ENCODE measurements at places on chromosomes 11 and 22. TPM values are rescaled to one million over a fixed set of nuclear protein-coding genes. Genes with fewer than 3 reads are reported as not detected.

The CFL1 gene
- 1,162 TPM for total RNA-seq

The KCNQ1 gene
- 33.7 TPM for total RNA-seq

- H3K4me3 ChIP-seq, result no peak overlapping the region
- no peaks in the 10 kb centered on the region for H3K36me3 ChIP-seq
- no peak for DNase-seq
- H3K4me1 ChIP-seq, result no peaks in the 10 kb centered on the region
- no peaks in the 10 kb centered on the region for H3K27me3 ChIP-seq
These were observed 1377.4 kb downstream of the BRD1 start for GRCh38 chr22:48450188-48450825.

The YWHAH gene
- 183 TPM for total RNA-seq

- H3K4me3 ChIP-seq, result no peak overlapping the region
- H3K27ac ChIP-seq, result no peak overlapping the region
- no peaks in the 10 kb centered on the region for H3K27me3 ChIP-seq
- DNase-seq, result no peak
- no peaks in the 10 kb centered on the region for H3K36me3 ChIP-seq
These were observed 39.5 kb downstream of the ELFN2 start for GRCh38 chr22:37387793-37388192.

- H3K4me1 ChIP-seq, result no peaks in the 10 kb centered on the region
- DNase-seq, result peak; percentile 75
- H3K4me3 ChIP-seq, result no peak overlapping the region
- H3K36me3 ChIP-seq, result no peaks in the 10 kb centered on the region
- H3K27ac ChIP-seq, result no peak overlapping the region
These were observed 3.2 kb downstream of the IFITM10 start for GRCh38 chr11:1746956-1747752.

- no peaks in the 10 kb centered on the region for H3K36me3 ChIP-seq
These were observed 12.8 kb downstream of the TNRC6B start for GRCh38 chr22:40190501-40190900.

DNA sequence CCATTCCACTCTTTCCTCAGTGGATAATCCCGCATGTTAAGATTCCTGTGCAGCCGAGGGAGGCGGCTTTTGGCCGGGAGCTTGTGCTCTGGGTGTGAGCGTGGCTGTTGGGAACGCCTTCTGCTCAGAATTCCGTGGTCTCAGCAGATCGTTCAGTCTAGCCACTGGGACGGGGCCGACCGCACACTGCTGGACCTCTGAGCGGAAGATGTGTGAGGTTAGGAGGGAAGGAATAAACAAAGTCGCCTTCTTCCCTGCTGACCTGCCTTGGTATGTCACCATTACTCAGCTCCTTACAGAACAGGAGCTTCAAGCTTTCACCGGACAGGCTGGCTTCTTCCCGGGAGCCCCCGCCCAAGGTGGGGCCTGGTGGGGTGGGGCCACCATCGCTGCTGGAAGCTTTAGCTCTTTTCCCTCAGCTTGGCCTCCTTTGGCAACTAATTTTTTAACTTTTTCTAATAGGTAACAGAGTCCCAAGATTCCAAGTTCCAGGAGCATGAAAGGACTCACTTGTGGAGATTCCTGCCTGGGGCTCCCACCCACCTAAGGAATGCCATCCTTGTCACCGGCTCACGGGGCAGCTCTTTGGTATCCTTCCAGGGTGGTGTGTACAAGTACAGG is 22.5 kb upstream of the SEPTIN5 start:
- H3K36me3 ChIP-seq, result no peaks in the 10 kb centered on the region
- no peak overlapping the region for H3K27ac ChIP-seq
- no peaks in the 10 kb centered on the region for H3K4me1 ChIP-seq
- no peak for DNase-seq
- H3K27me3 ChIP-seq, result no peaks in the 10 kb centered on the region

The OR8G1 gene
- not detected for total RNA-seq

The SLC22A25 gene
- not detected for total RNA-seq

DNA sequence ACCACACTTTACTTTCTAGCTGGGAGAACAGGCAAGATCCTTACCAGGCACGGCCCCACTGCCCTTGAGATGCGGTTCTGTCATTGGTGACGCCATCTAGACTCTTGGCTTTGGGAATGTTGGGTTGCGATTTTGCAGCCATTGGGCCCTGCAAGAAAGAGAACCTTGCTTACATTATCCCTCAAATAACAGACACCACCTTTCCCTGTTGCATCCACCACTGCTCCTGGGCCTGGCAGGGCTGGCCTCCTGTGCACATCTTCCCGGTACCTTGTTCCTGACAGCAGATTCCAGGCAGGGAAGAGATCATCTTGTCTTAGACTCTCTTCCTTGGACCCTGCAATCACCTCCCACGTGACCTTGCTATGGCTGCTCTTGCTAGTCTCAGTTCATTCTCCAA is 3.4 kb downstream of the DHCR7 start:
- no peak overlapping the region for H3K4me3 ChIP-seq
- no peak for DNase-seq
- H3K36me3 ChIP-seq, result peaks cover 55% of the 10 kb centered on the region
- peaks cover 25% of the 10 kb centered on the region for H3K4me1 ChIP-seq
- no peaks in the 10 kb centered on the region for H3K27me3 ChIP-seq
- no peak overlapping the region for H3K27ac ChIP-seq

The PACSIN3 gene
- 32.9 TPM for total RNA-seq

The HOATZ gene
- total RNA-seq, result 6.9 TPM

DNA sequence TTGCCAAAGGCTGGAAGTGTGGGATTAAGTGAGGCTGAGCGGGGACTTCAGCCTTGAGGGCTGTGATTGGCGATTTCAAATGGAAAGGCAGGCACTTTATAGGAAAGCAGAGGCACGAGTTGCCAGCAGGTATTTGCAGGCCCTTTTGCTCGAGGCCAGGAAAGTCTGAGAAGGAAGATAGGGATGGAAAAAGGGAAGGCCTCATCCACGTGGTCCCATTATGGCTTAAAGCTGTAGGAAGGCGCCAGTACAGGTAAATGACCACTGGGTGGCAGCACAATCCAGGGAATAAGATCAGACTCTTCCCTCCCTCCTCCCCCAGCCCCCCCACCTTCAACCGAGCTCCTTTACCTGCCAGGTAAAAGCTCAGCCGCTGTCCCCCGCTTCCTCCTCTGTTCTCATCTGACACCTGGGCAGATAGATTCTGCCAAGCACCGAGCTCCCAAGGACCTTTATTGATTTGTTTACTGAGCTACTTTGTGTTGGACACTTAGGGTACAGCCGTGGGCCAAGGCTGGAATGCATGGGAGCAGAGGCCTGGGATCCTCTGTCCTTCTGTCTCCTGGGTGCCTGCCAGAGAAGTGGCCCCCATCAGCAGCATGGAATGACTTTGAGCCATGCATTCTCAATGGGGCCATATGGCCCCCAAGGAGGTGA is 7.5 kb downstream of the P2RX3 start:
- no peaks in the 10 kb centered on the region for H3K36me3 ChIP-seq
- no peak for DNase-seq
- H3K4me1 ChIP-seq, result peaks cover 16% of the 10 kb centered on the region
- H3K27me3 ChIP-seq, result no peaks in the 10 kb centered on the region
- no peak overlapping the region for H3K27ac ChIP-seq

The IFITM10 gene
- total RNA-seq, result 3.4 TPM

- DNase-seq, result no peak
- H3K4me1 ChIP-seq, result no peaks in the 10 kb centered on the region
- H3K36me3 ChIP-seq, result no peaks in the 10 kb centered on the region
- H3K4me3 ChIP-seq, result no peak overlapping the region
These were observed 188.6 kb downstream of the PGR start for GRCh38 chr11:100941033-100941432.

DNA sequence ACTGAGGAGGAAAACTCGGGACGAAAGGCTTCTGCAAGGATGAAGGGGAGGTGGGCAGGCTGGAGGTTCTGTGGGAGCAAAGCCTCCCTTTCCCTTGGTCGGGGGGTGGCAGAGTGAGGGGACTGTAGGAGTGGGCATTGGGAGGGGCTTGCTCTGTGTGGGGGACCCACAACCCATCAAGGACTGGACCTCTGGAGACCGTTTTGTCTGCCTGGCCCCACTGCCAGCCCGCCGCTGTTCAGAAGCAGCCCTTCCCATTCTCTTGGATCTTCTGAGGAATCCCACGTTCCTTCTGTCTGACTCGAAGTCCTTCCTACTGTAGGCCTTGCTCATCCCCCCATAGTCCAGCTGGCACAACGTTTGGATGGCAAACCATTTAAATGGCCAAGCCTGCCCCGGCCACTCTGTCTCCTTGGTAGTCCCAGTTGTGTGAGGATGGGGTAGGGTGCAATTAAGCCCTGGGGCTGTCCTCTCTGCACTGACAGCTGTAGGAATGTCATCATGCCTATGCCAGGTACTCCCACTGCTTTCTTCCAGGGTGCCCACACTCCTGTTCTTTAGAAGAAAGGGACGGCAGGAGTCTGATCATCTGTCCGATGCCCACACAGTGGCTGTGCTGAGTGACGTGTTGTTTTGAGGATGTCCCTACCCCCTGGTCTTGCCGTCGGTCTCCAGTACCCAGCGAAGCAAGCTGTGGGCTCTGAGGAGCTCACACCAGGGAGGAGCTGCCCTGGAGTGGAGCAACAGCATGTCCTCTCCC is 17.0 kb upstream of the NECTIN1 start:
- H3K27me3 ChIP-seq, result peaks cover 10% of the 10 kb centered on the region
- no peak overlapping the region for H3K27ac ChIP-seq
- no peak for DNase-seq
- H3K36me3 ChIP-seq, result no peaks in the 10 kb centered on the region
- H3K4me1 ChIP-seq, result no peaks in the 10 kb centered on the region

- no peaks in the 10 kb centered on the region for H3K27me3 ChIP-seq
- peaks cover 68% of the 10 kb centered on the region for H3K4me1 ChIP-seq
- H3K36me3 ChIP-seq, result no peaks in the 10 kb centered on the region
These were observed 57.0 kb downstream of the BCR start for GRCh38 chr22:23237201-23237798.

The IZUMO1R gene
- not detected for total RNA-seq

GRCh38 chr22:17764036-17764435 is 10.2 kb downstream of the BID start:
- H3K4me1 ChIP-seq, result no peaks in the 10 kb centered on the region
- H3K27ac ChIP-seq, result no peak overlapping the region
- no peaks in the 10 kb centered on the region for H3K36me3 ChIP-seq
- H3K27me3 ChIP-seq, result no peaks in the 10 kb centered on the region
- no peak overlapping the region for H3K4me3 ChIP-seq

The PANX3 gene
- total RNA-seq, result not detected

The TMPRSS5 gene
- total RNA-seq, result 0.23 TPM

- DNase-seq, result no peak
- no peak overlapping the region for H3K4me3 ChIP-seq
- H3K36me3 ChIP-seq, result no peaks in the 10 kb centered on the region
- H3K27ac ChIP-seq, result no peak overlapping the region
- no peaks in the 10 kb centered on the region for H3K27me3 ChIP-seq
- H3K4me1 ChIP-seq, result no peaks in the 10 kb centered on the region
These were observed 154.4 kb downstream of the NAV2 start for GRCh38 chr11:19867064-19867463.

DNA sequence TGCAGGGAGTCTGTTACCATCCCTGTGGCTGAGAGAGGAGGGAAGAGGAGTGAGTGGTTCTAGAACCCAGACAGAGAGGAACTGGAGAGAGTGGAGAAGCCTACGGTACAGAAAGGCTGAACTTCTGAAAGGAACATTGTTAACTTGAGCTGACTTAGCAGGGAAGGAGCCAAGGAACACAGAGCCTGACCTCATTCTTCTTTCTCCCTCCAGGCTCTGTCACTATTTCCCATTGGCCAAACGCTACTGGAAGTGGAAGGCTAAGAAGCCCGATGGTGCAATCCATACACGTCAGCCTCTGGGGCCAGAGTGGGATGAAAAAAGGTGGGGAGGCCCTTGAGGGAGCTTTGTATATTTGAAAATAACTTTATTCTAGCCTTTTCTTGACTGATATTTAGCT is 16.5 kb upstream of the WT1 start:
- H3K4me3 ChIP-seq, result no peak overlapping the region
- no peaks in the 10 kb centered on the region for H3K4me1 ChIP-seq
- H3K27ac ChIP-seq, result no peak overlapping the region

GRCh38 chr22:29212743-29213142 is 7.0 kb downstream of the EMID1 start:
- no peaks in the 10 kb centered on the region for H3K36me3 ChIP-seq
- DNase-seq, result peak; percentile 21
- no peaks in the 10 kb centered on the region for H3K4me1 ChIP-seq
- H3K27ac ChIP-seq, result no peak overlapping the region

DNA sequence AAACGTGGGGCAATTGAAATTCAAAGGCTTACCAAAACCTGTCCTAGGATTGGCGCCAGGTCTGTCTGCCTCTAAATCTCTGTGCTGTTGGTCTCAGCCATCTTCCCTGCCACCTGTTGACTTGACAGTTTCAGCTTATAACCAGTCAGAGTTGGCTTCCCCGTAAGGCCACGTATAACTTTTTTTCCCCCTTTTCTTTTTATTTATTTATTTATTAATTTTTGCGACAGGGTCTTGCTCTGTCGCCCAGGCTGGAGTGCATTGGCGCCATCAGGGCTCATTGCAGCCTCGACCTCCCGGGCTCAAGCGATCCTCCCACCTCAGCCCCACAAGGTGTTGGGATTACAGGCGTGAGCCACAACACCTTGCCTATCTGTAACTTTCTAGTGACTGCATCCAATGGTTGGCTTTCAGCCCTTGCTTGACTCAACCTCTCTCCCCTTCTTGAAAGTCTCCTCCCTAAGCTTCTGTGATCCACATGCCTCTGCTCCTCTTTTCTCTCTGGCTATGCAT is 1.4 kb upstream of the SYVN1 start:
- no peaks in the 10 kb centered on the region for H3K27me3 ChIP-seq
- H3K27ac ChIP-seq, result peak overlapping the region; percentile 98
- DNase-seq, result peak; percentile 21
- H3K4me3 ChIP-seq, result peak overlapping the region; percentile 98
- H3K36me3 ChIP-seq, result no peaks in the 10 kb centered on the region

The MOGAT2 gene
- total RNA-seq, result not detected

DNA sequence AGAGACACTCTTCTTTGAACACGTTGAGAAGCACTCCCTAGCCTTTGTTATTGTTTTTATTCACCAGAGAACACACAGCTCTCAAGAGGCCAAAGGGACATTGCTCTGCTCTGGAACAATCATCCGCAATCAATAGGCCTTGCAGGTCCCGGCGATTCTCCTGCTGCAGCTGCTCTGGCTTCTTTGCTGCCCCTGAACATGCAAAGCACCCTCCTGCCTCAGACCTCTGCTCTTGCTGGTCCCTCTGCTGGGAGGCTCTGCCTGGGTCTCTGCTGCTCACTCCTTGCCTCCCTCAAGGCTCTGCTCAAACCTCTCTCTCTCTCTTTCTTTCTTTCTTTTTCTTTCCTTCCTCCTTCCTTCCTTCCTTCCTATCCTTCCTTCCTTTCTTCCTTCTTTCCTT is 232.7 kb downstream of the DSCAML1 start:
- H3K4me1 ChIP-seq, result no peaks in the 10 kb centered on the region
- no peak overlapping the region for H3K27ac ChIP-seq
- no peaks in the 10 kb centered on the region for H3K36me3 ChIP-seq
- no peak for DNase-seq
